ENCODE measurements at places on chromosomes 16 and 17.
A peak's percentile ranks its signal among the peaks of the same experiment; 100 is the strongest.

DNA sequence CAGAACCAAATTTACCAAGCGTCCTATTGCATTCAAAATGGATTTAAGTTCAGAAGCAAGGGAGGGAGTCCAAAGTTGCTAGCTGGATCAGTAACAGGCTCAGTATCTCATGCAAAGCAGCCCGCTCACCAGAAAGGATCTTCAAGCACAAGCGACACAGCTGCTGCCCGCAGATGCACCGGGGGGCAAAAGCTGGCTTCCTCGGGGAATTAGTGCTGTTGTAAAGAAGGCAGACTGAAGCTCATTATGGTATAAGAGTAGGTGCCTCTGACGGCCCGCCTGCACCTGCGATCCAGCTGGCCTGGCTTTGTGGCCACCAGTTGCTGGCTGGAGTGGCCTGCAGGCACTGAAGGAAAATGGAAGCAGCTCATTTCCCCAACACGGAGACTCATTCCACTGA, 128.4 kb upstream of the RCVRN start:
- DNase-seq, result no peak

DNA sequence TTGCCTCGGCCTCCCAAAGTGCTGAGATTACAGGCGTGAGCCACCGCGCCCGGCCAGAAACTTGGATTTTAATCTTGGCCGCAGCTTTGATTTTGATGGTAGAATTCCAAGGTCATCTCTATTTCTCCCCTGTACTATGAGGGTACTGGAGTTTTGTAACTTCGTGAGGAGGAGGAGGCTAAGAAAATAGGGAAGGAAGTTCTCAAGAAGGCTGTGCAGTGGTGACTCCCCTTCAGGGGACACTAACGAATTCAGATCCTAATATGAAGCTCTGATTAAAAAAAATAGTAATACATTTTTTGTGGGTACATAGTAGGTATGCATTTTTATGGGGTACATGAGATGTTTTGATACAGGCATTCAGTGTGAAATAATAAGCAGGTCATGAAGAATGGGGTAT, 55.9 kb downstream of the LDHD start:
- no peak for DNase-seq

- DNase-seq, result no peak
Observed at GRCh38 chr17:72122765-72123529, 2.1 kb downstream of the SOX9 start.

GRCh38 chr16:83717308-83717707, 90.5 kb upstream of the HSBP1 start:
- no peak for DNase-seq

GRCh38 chr16:84678541-84678940, 21.3 kb upstream of the USP10 start:
- no peak for DNase-seq

DNA sequence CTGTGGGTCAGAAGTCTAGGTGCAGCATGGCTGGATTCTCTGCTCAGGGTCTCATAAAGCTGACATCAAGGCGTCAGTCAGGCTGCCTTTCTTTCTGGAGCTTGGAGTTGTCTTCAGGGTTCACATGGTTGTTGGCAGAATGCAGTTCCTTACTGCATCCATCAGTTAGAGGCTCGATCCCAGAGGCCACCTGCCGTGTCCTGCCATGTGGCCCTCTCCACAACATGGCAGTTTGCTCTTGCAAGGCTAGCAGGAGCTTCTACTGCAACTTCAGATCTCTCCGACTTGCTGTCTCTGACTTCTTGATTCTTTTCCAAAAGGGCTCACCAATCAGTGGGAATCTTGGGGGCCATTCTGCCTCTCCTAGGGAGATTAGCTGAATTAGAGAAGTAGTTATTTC, 11.9 kb downstream of the PITPNC1 start:
- no peak for DNase-seq

DNA sequence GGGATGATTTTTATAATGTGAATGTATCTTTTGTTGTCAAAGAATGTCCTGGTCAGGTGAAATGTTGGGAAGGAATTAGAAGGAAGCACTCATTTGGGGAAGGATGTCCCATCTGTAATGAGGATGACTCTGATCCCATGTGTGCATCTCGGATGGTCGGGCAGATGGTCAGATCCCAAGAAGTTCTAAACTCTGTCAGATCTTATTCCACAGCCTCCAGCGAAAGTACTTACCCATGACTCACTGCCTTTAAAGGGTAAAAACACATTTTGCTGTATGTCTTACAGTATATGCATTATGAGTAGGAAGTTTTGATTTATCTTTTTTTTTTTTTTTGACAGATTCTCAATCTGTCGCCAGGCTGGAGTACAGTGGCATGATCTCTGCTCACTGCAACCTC, 548 bp upstream of the KRTAP4-11 start:
- no peak for DNase-seq

- peak; percentile 23 for DNase-seq
Observed at GRCh38 chr16:31301708-31302400, 42.1 kb downstream of the ITGAM start.

DNA sequence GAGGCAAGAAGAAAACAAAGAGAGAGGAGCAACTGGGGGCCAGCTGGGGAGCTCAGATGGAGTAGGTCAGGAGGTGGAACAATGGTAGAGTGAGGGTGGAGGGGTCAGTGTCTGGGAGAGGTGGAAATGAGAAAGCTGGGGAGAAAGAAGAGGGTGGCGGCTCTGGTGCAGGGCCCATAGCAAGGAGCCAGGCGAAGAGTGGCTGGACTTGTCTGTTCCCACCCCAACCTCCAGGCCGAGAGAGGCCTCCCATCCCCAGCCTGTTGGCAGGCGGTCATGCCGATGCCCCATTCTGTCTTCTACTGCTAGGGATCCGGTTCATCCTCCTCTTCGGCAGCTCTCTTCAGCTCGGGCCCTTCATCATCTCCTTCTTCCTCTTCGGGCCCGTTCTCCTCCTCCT, 31.3 kb downstream of the AP1G1 start:
- no peak for DNase-seq

GRCh38 chr17:60301649-60302048, 90.3 kb downstream of the USP32 start:
- DNase-seq, result no peak

DNA sequence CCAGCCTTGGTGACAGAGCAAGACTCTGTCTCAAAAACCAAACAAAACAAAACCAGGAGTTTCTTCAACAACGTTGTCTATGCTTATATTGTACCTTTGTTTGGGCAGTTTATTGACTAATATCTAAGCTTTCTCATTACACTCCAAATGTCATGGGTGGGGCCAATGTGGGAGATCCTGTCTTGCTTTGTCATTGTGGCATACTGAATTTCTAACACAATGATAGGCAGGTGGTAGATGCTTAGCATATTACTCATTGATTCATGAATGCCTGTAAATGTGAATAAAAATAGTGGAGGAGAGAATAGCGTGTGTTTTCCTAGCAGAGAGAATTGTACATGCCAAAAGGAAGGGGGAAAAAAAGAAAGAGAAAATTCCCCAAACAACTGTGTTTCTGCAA, 802.5 kb upstream of the EEF2KMT start:
- no peak for DNase-seq

GRCh38 chr16:4625560-4626159, 1.0 kb downstream of the MGRN1 start:
- no peak for DNase-seq

GRCh38 chr17:78223765-78224164, 7.7 kb upstream of the TMEM235 start:
- DNase-seq, result no peak

DNA sequence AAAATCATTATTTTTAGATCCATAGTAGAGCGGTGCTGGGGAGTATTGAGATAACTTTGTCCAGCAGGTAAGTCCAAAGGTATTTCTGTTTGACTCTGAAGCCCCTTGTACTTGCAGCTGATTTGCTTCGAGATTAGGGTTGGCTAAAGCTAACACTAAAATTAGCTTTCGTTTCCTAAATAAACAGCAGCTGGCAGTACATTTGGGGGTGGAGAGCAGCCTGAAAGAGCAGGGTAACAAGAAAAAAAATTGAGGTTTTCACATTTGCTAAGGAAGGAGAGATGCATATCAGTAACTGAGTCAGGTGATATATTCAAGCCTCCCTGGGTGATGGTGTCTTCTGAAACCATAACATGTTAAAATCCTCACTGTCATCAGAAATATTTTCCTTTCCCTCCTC, 37.4 kb upstream of the TMC5 start:
- peak; percentile 29 for DNase-seq

DNA sequence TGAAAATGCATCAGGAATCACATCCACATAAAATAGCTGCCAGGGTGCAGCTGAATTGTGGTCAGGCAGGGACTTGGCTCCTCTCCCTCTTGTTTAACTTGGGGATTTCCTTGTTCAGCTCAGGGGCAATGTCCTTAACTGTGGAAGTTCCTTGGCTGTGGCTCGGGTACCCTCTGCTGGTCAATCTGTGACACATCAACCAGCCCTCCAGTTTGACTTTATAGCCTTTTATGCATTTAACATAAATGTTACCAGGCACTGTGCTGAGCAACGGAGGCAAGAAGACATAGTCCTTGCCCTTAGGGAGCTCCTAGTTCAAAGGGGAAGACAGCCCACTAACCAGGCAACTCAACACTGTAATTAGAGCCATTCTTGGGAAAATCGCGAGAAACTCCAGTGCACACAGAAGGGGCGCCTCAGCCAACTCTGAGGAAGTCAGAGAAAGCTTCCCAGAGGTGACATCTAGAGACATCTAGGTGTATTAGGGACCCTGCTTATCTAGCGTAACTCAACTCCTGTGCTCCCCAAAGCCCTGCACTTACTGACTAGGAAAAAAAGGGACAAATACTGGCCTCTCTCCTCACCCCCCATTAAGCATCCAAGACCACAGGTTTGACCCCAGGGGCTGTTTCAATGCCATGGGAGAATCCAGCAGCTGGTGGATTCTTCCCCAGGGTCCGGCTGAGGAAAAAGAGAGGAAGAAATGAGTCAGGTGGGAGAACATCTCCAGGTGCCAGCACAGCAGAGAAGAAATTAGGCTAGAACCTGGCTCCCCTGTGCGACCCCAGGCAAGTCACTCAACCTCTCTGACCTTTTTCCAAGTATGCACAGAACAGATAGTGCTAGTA, 17.3 kb upstream of the EEF2K start:
- DNase-seq, result peak; percentile 74

- peak; percentile 18 for DNase-seq
Observed at GRCh38 chr16:58843675-58844074, 109.6 kb upstream of the GOT2 start.

DNA sequence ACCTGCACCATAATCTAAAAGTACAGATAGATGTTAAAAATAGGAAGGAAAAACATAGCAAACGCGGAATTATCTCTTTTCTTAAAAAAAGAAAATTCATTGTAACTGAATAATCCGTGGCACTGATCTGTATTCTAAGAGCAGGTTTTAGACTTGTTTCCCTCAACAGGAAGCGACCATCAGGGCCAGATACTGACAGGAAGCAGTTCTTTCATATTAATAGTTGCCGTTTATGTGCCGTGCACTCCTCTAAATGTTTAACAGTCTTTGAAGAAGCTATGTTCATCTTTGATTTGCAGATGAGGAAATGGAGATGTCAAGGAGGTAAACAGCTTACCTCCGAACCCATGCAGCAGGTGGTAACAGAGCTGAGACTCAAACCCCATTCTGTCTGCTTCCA, 23.6 kb downstream of the DYNLRB2 start:
- DNase-seq, result peak; percentile 48

DNA sequence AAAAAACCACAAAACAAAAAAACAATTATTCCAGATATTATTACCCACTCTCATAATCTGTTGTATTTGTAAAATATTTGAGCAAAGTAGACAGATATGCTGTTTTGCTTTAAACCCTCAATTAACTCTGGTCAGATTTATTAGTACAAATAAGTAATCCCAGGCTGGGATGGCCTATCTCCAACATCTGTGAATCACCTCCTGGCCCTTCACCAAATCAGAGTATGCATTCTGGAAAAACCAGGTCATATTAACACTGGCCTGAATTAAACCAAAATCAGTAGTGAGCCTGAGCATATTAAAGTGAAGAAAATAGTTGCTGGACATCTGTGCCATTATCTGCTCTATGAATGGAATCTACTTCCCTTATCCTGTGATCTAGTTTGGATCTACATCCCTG, 41.0 kb downstream of the STAT3 start:
- DNase-seq, result no peak

DNA sequence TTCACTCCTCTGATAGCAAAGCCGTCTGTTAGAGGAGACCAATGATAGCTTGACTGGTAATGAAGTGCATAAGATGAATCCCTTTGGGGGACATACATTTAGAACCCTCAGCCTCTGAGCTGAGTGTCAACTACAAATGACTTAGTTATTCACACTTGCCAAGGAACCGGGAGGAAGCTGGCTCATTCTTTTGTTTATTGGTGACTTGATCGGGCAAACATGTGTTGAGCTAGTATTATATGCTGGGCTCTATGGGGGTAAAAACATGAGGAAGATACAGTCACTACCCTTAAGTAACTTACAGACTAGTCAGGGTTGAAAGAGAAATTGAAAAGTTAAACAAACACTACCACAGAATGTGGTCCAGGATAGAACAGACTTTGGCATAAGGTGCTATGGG, 3.0 kb downstream of the CCL16 start:
- DNase-seq, result no peak

- no peak for DNase-seq
Observed at GRCh38 chr16:69107316-69107962, 2.0 kb downstream of the HAS3 start.

GRCh38 chr17:80513892-80514291, 30.7 kb upstream of the RPTOR start:
- no peak for DNase-seq

DNA sequence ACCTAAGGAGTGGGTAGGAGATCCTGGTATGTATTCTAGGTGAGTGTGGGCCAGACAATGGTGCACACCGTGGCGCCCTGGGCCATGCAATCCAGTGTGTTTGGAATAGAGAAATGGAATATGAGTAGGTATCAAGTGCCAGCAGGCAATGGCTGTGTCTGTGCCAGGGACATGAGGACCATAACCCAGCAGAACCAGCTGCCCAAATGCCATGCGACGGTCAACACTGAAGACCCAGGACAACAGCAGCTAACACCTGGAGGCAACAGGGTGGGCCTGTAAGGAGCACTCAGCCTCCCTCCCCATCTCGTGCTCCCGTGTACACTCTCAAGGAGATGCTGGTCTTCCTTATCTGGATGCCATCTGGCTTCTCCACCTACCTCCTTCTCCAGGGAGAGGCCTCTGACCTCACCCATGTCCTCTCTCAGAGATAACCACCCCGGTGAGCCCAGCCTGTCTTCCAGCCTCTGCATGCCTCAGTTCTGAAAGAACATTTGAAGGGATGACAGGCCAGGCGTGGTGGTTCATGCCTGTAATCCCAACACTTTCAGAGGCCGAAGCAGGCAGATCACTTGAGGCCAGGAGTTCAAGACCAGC, 750 bp upstream of the GSDMB start:
- DNase-seq, result no peak

- no peak for DNase-seq
Observed at GRCh38 chr16:3022208-3022683, 1.5 kb downstream of the HCFC1R1 start.

GRCh38 chr16:83051451-83051850, 424.7 kb downstream of the CDH13 start:
- no peak for DNase-seq

DNA sequence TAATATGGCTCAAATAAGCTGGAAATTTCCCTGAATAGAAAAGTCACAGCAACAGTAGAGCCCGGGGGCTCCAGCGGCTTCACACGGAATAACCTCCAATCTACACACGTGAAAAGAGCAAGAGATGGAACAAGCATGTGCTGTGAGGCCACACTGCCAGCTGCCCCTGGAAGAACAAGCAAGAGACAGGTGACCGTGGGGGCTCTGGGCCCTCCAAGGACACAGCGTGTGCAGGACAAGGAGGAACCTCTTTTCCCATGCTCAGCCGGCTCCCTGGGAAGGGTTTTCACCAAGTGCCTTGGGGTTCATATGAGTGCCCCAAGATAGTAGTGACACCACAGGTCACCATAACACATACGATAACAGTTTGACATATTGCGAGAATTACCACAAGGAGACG, 110.2 kb upstream of the ZNF750 start:
- DNase-seq, result no peak
